AG04450 (cell line): ENCODE measurements at places on chromosomes 6 and 20.

- DNase-seq = no peak
Measured at GRCh38 chr20:17525650-17526049, 5.5 kb downstream of the BFSP1 start.

GRCh38 chr6:130223508-130223907 is 757 bp upstream of the SAMD3 start:
- DNase-seq = no peak

DNA sequence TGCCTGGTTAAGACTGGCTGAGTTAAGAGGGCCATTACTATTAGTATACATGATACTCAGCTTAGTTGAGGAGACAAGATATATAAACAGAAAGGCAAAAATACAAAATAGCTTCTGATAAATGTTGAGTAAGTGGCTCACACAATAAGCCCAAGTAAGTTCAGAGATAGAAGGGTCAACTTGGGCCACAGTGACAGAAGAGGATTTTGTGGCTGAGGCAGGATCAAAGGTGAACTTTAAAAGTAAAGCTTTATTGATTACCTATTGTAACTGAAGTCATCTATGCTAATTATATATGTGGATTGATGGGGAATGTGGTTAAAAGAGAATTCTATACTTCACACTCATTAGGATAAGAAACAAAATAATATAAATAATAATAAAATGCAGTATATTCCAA is 80.8 kb downstream of the PHACTR2 start:
- DNase-seq = no peak

DNA sequence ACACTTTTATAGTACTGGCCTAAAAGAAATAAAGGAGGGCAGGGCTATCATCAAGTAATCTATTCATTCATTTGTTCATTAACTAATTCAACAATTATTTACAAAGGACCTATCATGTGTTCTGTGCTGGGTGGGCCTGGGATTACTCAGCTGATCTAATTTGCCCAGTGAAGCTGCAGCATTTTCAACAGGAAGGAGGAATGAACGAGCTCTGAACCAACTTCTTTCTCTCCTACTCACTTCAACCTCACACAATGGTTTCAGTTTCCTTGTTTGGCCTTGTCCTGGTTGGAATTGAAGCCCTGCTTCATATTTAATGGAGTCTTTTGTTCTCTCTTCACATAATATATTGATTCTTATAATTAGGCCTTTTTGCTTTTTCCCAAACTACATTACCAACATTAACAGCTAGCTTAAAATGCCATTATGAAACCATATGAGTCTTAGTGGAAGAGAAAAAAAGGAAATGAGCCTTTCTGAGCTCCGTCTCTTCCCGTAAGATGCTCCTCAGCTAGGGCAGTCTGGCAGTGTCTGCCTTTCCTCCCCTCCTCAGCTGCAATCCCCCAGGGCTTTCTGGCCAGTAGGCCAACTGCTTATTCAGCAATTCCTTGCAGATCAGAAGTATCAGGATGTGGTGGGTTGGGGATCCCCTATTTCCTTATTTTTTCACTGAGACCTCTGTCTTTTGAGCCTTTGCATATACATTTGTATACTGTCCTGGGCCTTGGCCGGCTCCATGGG is 79.4 kb upstream of the NRN1 start:
- no peak for DNase-seq

GRCh38 chr6:33372526-33373123 is 19.0 kb upstream of the KIFC1 start:
- no peak for DNase-seq

DNA sequence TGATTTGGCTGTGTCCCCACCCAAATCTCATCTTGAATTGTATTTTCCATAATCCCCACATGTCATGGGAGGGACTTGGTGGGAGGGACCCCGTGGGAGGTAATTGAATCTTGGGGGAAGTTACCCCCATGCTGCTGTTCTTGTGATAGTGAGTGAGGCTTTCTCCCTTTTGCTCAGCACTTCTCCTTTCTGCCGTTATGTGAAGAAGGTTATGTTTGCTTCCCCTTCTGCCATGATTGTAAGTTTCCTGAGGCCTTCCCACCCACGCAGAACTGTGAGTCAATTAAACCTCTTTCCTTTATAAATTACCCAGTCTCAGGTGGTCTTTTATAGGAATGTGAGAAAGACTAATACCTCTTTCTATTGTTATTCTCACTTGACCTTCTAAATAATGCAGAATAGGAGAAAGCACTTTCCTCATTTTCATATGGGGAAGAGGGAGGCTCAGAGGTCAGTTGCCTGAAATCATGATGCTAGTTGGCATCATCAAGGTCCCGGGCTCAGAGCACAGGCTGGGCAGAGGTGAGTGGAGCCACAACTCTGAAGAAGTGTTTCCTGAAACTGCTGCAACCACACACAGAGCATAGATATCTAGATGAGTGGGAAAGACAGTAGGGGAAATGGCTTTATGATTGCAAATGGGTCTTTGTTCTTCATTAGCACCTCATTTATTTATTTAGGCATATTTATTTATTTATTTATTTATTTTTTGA is 191.0 kb downstream of the QKI start:
- DNase-seq = no peak

DNA sequence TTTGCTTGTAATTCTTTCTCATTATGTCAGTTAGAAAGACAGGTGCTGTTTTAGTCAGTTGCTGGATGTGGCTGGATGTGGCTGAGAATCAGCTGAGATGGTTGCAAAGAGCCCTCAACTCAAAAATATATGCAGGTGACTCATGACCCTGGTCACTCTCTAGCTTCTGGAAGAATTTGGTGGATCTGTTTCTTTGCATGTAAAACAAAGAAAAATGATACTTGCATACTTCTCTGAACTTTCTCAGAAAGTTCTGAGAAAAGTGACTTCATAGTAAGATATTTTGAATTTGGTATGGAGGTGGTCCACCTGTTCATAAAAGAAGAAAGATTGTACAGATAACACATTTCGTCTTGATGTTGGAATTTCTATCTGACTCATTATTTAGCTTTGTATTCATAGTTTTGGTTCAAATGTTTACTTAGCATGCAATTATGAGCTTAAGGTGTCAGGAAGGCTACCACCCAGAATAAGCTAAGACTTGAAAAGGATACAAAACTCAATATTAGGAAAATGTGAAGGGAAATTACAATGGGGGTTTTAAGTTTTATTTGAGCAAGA is 163.2 kb upstream of the OLIG3 start:
- no peak for DNase-seq

GRCh38 chr6:111890988-111891387 is 17.7 kb upstream of the FYN start:
- no peak for DNase-seq

DNA sequence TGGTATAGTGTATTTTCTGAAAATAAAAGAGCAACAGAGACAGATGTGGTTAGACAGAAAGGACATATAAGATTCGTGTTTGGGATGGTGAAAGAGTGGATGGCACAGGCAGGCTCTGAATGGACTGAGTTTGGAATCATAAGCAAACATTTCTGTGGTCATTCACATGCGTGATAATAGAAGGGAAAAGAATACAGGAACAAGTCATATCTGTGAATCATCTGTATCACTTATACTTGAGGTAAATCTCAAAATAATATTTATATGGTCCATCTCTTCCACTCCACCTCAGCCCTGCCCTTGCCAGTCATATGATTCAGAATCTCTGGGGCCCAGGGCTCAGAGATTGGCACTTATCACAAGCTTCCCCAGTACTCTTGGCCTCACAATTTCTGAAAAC is 535.1 kb downstream of the BCKDHB start:
- DNase-seq = no peak

DNA sequence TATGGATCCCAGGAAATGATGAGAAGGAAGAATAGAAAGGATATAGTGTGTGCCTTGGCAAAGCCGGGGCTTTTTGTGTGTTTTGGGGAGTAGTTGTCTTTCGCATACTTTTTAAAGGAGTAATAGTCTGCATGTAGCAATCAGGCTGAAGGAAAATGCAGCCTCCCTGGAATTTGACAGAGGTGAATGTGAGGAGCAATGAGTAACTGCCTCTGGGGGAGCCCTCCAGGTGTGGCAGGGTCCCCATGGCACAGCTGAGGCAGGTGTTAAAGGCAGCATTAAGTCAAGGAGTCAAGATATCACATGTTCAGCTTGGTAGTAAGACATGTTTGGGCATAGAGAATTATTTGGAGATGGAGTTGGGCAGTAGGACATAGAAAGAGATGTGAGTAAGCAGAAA is 203.1 kb downstream of the C6orf118 start:
- no peak for DNase-seq

DNA sequence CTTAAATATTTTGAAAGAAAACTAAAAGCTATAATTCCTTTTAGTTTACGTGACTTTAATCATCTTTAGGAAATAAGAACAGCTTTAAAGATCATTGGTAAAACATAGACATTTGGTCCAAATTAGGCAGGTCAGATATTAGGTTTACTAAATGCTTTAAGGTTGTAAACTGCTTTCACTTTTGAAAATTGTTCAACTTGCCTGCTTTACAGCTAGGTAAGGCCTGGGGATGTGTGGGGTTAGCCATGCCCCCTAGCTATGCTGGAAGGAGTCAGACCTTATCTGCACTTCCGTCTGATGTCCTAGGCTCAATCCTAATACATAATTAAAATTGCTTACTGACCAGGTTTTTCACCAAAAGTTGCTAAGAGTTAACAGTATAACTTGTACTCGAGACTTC is 30.5 kb upstream of the TPD52L1 start:
- DNase-seq = no peak

DNA sequence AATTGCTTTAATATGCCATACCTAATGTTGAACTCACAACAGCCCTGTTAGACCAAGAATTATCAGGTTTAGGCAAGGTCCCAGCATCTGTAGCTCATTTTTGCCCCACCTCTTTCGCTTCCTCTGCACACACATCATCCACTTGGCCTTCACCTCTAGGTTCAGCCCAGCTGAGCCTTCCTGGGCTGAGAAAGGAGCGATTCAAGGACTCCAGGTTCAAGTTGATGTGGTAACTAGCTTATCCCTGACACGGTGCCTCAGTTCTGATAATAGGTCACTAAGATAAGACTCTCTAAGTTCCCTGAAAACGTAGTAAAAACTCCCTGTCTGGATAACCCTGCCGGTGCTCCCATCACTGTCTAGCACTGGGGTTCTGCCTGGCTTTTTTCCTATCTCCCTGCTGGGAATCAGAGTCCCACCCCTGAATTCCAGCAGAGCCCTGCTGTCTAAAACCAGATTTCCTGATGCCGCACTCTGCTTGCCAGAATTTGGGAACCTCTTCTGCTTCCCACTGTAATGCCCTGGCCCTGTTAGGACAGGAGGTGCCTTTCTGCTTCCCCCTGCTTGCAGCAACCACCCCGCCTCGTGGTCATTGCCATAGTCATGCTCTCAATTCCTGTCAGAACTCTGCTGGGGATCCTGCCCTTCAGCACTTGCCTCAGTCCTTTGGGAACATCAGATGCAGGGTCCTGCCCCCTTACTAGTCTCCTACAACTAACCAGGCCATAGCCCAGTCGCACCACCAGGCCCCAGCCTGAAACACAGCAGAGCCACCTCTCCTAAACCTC is 47.6 kb downstream of the ALDH8A1 start:
- no peak for DNase-seq

GRCh38 chr6:166707045-166707444 is 80.0 kb upstream of the RPS6KA2 start:
- no peak for DNase-seq

DNA sequence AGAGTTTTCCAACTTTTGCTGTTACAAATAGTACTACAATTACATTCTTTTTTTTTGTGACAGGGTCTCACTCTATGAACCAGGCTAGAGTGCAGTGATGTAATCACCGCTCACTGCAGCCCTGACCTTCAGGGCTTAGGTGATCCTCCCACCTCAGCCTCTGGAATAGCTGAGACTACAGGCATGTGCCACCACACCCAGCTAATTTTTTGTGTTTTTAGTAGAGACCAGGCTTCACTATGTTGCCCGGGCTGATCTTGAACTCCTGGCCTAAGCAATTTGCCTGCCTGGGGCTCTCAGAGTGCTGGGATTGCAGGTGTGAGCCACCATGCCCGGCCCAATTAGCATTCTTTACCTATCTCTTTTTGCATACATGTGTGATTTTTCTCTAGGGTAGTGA is 12.5 kb downstream of the ATRN start:
- no peak for DNase-seq

DNA sequence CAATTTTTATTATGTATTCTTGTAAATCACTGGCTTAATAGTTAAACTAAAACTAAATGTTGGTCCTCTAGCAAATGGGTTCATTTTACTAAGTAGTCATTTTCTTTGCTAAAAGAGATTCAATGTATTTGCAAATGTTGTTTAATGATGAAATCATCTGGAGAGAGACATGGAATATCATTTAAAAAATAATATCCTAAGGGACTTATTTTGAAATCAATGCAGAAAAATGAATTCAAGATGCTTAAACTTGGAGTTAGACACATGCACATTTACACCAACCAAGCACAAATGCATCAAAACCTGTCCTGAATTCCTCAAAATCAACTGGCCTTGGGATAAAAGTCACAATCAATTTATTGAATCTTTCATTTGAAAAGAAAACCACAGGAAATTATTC is 165.0 kb upstream of the RNF217 start:
- no peak for DNase-seq

DNA sequence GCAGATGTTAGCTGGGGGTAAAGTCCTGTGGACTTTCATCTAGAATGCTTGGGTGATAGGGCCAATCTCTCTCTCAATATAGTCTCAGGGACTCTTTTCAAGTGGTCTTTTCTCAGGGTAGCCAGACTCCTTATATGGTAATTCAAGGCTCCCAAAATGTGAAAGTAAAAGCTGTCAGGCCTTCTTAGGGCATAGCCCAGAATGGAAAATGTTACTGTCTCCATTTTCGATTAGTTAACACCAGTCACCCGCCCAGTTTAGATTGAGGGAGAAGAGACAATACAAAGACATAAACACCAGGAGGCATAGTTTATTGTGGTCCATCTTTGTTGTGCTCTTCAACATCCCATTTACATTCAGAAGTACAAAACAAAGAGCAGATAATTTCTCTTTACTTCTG is 295.8 kb downstream of the EPHA7 start:
- no peak for DNase-seq

DNA sequence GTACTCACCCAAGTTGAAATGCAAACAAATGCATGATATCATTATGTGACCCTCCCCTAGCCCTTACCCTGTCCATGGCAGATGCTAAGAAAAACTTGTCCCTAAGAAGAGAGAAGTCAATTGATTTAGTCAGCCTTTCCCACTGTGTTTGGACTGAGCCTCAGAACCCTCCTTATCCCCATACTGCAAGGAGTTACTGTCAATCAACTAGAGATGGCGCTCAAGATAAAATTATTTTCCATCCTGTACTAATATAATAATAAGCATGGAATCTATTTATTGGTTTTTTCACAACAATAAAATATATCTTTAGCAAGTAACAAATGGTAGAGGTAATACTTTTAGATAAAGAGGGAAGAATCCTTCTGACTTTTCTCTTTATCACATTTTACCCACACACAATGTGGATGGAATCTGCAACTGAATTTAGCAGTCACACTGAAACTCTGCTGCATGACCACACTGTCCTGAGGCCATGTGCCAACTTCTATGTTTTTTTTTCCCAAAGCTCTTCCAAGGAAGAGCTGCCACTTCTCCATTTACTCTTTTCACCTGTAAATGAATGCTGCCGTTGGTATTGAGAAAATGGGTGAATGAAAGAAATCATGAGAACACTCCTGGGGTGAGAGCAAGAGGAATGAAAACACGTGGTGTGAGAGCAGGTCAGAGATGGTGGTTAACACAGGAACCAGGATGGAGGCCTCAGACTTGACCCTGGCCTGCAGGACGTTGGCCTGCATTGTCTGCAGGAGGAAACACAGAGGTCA is 10.5 kb downstream of the NT5E start:
- no peak for DNase-seq

GRCh38 chr6:25070547-25071366 is 135.0 kb upstream of the RIPOR2 start:
- peak; percentile 72 for DNase-seq

GRCh38 chr6:111591370-111591900 is 14.2 kb downstream of the TRAF3IP2 start:
- DNase-seq = peak; percentile 98
